HAP-1 (cell line): ENCODE measurements at places on chromosomes 12 and 14.

DNA sequence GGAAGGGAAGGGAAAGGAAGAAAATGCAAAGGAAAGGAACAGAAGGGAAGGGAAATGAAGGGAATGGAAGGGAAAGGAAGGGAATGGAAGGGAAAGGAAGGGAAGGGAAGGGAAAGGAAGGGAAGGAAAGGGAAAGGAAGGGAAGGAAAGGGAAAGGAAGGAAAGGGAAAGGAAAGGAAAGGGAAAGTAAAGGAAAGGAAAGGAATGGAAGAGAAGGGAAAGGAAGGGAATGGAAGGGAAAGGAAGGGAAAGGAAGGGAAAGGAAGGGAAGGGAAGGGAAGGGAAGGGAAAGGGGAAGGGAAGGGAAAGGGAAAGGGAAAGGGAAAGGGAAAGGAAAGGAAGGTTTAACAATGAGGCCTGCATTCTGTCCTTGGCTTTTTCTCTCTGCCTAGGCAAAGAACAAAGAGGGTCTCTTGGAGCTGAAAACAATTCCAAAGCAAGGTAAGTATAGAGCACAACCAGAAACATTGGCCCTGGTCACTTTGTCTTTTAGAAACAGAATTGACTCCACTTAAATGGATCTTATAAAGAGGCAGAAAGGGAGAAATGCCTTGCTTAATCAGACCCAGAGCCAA is 525.9 kb upstream of the TMPO start:
- no peak for DNase-seq

GRCh38 chr12:80041692-80042091 is 57.6 kb upstream of the OTOGL start:
- no peak for DNase-seq

DNA sequence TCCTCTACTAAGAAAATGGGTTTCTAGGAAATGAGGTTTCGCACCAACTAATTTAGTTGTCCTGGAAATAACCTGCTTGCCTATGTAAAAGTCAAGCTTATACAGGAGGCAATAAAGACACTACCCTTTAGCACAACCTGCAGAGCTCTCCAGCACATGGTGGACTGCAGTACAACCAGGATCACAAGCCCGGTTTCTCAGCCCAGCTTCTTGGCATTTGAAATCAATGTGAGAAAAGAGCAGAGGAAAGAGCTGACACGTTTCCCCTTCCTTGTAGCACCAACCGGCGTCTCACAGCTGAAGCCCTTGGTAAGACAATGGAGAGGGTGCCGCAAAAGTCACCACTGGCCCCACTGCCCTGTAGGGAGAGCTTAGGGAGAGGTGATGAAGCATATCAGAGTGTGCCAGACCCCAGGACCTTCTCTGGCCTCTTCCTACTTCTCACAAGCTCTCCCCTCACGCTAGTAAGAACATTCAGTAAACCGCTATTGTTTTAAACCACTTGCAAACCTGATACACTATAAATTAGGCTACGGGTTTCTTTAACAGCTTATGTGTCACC is 8.6 kb downstream of the SPTLC2 start:
- no peak for DNase-seq

GRCh38 chr12:13376610-13377373 is 180.3 kb downstream of the EMP1 start:
- DNase-seq: no peak

DNA sequence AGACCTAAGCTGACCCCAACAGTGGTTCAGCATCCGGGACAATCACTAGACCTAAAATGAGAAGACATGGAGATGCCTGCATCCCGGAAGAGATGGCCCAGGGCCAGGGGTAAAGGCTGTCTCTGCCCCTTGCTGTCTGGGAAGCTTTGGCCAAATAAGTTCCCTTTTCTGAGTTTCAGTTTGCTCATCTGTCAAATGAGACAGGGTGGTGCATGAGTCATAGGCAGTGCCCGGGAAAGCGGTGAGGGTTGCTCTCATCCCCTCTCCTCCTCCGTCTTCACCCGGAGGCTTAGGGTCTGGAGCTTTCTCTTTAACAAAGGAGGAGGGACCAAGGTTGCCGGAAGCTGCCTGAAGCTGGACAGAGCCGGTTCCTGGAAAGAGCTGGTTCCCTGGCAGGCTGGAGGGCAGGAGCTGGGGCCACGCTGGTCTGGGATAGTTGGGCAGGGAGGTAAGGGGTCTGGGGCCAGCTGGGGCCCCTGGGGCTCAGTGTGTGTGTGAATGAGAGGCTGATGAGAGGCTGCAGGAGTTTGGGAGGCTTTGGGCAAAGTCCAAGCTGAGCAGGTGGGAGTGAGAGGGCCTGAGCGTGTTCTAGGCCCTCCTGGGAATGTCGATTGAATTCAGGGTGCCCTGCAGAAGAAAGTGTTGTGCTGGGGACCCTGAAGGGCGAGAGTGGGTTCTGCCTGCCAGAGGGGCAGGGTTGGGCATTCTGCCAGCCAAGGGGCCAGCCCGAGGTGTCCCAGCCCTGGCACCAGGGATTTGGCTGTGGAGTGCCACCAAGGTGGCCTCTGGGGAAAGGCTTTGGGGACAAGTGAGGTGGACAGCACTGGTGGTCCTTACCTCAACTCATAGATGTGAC is at the start of gene SDSL:
Gene SDSL, plus strand, starts transcription at position 351 of the 856 bp plus-strand sequence. CDS start 5,603 bp downstream, outside the sequence.
- DNase-seq: peak; percentile 82

DNA sequence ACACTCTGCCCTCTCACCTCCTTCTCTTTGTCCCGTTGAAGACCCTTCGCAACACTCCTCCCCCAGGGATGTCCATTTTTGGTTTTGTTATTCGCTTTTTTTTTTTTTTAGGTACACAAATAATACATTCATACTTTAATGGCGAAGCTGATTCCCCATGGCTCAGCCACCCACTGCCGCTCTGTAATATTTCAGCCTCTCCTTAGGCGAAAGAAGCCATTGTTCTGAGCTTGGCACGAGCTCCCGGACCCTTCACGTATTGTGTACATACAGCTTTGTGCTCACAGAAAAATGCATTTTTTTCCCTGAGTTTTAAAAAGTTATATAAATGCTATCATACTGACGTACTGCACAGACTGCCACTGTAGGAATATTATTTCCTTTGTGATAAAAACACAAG is 115.0 kb downstream of the TMEM132C start:
- no peak for DNase-seq

DNA sequence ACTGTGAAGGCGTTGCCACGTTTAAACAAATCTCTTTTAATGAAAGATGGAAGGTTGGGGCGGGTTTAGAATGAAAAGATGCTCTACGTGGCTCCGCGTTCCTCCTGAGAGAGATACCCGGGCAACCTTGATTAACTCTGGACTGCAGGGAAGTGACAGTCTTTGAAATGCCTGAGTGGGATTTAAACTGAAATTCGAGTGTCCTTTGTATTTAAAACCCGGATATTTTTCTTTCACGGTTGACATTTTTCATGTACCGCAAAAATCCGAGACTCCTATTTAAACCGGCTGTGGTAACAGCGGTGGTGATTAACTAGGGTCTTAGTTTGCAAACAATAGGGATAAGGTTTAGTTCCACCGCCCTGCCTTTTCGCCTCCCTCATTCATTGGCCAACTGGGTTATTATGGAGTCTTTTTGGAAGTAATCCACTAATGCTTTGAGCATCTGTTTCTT is 707 bp downstream of the G2E3 start:
- DNase-seq: peak; percentile 82

DNA sequence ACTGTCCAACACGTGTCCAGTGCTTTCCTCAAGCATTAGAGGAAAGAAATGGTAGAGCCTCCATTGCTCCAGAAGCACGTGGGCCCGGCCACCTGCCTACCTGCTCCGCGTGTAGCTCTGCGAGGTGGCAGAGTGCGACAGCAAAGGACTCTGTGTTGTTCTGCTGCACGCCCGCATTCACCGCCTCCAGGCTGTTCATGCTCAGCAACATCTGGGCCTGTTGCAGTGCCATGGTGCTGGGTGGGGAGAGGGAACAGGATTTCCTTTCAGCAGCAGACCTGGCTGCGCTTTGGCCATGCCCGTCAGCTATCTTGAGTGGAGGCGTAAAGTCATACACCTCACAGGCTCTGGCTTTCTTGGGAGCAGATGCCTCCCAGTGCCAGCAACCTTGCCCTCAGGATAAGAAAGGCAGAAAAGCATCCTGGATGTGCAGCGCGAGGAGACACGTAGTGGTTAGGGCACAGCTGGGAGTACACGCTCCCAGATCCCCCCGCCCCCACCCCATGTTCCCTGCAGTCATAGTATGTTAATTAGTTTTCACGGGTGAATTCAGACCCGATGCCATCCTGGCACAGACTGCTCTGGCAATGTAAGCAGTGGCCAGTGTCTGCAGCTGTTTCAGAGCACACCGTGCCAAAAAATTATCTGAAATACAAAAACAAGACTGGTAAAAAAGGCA is 25.1 kb downstream of the ANAPC5 start:
- no peak for DNase-seq

DNA sequence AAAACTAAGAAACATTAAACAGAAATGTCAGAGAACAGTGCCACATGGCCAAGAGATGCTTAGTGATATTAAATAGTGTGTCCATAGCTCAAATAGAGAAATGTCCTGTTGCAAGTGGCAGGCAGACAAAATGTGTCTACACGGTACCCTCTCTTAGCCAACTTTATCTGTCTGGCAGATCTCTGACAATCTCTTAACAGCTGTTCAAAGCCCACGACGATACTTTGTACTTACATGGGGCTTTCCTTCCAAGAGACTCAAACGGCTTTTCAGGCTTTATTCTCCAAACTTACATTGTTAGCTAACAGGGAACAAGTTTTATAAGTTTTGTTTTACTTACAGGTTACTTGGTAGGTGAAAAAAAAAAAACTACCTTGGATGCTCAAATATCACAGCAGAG is 45.6 kb downstream of the ARMH4 start:
- DNase-seq: no peak

DNA sequence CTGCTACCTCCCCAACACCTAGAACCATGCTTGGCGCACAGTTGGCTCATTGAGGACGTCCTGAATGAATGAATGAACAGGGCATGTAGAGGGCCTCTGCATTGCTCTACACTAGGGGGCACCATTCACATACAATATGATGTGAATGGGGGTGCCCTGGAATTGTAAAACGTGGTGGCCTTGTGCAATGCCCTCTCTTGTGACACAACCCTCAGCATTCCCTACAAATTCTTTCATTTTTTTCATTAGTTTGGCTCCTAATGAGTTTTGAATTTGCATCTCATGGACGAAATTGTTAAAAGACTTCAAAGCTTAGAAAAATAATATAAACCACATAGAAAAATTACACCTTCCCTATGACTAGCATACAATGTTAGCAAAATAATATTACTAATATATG is 2.3 kb upstream of the DIO2 start:
- DNase-seq: peak; percentile 57

DNA sequence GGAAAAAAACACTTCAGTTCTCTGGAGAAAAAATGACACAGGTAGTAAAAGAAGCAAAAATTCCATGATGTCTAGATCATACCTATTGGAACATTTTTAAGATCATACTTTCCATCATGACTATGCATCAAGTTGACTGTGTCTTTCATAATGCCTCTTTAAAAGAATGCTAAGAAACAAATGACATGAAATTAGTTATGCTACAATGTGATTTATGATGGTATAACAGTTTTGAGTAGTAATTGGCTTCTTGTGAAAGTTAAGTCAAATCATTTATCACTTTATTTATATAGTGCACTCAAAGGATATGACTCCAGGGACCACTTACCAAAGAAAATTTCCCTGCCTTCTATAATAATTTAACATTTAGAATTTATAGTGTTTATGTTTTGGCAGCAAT is 28.5 kb downstream of the RASSF9 start:
- DNase-seq: no peak

DNA sequence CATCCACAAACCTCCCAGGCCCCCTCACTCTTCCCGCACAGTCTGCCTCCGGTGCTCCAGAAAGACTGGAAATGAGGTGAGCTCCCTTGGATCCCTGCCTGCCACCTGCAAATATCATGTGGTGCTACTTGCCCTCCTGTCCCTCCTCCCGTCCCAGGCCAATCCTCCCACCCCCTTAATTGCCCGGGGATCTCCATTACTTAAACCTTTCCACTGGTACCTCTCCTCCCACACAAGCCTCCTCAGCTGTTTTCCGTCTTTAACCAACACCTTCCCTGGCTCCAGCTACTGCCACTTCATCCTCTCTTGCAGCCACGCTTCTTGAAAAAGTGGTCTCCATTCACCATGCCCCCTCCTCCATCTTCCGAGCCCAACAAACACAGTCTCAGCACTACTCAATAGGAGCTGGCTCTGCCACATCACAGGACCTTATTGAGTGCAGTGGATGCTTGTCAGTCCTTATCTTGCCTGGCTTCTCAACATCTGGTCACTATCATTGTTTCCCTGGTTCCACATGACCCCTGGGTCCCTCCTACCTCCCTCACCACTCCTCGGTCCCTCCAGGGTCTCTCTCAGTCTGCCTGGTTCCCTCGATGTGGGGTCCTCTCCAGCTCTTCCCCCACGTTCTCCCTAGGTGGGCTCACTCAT is 11.5 kb downstream of the FAIM2 start:
- DNase-seq: no peak

- no peak for DNase-seq
Observed at GRCh38 chr14:60565211-60565610, 56.3 kb downstream of the SIX6 start.

GRCh38 chr14:96267336-96267735 is 11.3 kb downstream of the BDKRB1 start:
- DNase-seq: no peak

DNA sequence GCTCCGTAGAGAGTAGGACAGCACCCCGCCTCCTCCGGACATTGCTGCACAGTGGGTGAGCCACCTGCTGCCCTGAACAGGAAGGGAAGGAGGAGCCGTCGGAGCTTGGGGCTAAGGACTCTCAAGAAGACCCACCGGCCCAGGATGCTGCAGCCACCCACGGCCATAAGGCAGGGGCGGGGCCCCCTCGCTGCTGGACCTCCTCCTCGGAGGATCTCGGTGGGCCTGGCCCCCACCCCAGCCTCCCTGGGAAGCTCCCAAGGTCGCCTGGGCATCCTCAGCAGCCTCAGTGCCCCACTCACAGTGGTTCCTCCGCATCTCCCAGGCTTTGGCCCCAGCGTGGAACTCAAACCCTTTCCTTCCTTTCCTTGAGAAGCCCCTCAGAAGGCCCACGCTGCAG is 68.6 kb upstream of the DIO3 start:
- no peak for DNase-seq

DNA sequence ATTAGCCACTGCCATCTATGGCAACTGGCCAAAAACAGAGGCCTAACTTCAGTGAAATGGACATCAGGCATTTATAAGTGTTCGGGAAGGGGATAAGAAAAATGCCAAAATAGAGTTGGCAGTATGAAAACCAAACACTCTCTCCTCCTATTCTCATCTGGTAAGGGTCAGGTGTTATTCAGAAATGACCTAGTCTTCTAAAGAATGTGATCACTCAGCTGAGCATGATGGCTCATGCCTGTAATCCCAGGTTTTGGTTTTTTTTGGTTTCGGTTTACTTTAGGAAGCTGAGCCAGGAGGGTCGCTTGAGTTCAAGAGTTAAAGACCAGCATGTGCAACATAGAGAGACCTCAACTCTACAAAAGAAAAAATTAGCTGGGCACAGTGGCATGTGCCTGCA is 170.3 kb downstream of the GRIN2B start:
- DNase-seq: no peak

DNA sequence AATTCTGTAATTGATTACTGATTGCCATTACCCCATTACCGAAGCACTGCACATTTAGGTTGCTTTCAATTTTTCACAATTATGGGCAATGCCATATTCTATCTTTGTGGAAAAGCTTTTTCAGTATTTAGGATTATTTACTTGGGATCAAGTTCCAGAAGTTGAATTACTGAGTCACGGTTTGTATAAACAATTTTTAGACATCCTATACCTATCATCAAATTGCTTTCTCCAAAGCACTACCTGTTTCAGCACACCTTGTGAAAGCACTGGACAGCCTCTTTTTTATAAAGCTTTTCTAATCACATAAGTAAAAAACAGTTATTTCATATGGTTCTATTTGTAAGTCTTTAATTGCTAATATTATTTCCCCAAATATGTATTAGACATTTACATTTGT is 221.5 kb upstream of the CAND1 start:
- DNase-seq: no peak
